Activated naive CD4-positive, alpha-beta T cell treated with anti-CD3 and anti-CD28 coated beads, Interleukin-2, amount 50 U/mL, for 72 hours (primary cell): ENCODE measurements at places on chromosomes 7 and 10. TPM values are rescaled to one million over a fixed set of nuclear protein-coding genes. Genes with fewer than 3 reads are reported as not detected.
A peak's percentile ranks its signal among the peaks of the same experiment; 100 is the strongest.

The TYW1B gene
- 2.1 TPM for total RNA-seq

The RBP3 gene
- total RNA-seq: not detected

DNA sequence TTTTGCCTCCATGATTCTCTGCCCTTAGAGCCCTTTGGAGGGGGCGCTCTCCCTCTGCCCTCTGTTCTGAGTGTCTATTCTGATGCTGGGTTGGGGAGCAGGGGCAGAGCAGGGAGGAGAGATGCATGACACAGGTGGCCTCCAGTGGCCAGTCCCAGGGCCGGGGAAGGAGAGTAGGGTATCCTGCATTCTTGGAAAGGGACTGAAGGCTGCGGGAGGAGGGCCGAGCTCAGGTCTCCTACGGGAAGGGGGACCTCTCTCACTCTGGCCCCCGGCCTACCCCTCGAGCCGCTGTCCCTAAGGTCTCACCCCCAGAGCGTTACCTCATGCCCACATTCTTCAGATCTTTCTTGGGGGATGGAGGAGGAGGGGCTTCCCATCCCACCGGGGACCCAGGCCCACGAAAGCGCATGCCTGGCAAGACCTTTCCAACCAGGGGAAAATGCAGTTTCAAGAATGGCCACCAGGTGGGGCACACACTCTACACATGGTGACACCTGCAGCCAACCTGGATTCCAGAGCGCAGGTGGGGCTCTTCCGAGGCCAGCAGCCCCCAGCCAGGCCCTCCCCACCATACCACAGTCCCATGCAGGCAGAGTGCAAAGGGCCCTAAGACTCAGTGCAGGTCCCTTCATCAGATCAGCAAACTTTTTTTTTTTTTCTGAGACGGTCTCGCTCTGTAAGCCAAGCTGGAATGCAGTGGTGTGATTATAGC, 86.4 kb downstream of the MYL10 start:
- DNase-seq: peak; percentile 84

GRCh38 chr10:129864601-129865126, 99.4 kb downstream of the EBF3 start:
- DNase-seq: no peak

- no peak for DNase-seq
Measured at GRCh38 chr7:2774935-2775334, 69.2 kb downstream of the GNA12 start.
